ENCODE measurements at places on chromosomes 4 and X.
A peak's percentile ranks its signal among the peaks of the same experiment; 100 is the strongest.

- no peak for DNase-seq
These were observed 15.8 kb downstream of the TRPC5 start for GRCh38 chrX:112066813-112067212.

DNA sequence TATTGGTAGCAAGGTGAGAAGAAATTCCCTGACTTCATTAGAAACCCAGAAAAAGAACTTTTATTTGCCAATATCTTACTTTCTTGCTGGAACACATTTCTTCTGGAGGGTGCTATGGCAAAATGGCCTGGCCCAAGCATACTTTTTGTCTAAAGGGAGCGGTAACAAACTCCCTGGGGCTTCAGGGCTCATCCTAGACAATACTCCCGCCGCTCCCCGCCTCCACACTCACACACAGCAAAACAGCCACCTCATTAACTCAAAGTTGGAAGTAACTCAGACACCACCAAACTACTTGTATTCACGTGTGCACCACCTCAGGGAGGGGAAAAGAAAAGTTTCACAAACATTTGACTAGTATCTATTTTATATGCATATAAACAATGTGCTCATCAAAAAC is 75.7 kb downstream of the IGSF1 start:
- no peak for DNase-seq

DNA sequence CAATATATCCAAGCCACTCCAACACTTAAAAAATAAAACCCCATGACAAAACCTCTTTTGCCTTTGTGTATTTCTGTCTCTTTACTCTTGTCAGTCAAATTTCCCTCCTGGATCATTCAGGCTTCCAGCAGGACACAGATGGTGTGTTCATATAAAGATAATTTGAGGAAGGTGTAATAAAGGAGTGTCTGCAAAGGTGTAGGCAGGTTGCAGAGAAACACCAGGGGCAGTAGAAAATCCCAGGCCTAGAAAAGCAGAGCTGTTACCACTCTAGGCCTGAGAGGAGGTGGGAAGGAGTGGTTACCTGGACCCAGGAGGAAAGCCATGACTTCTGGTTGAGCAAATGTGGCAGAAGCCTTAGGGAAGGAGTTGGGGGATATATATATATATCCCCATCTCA is 28.8 kb downstream of the CHRNA9 start:
- no peak for DNase-seq

DNA sequence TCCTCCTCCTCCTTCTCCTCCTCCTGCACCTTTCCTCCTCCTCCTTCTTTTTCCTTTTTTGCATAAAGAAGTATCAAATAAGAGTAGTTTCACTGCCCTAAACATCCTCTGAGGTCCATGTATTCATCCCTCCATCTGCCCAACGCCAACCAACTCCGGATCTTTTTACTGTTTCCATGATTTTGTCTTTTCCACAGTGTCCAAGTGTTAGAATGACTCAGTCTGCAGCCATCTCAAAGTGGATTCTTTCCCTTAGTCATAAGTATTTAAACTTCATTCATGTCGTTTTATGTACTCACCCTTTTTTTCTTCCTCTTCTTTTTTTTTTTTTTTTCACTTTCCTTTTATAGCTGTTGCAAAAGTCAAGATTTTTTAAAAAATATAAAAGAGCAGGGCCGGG is 12.9 kb downstream of the CSF2RA start:
- DNase-seq = no peak

GRCh38 chr4:121885115-121885514 is 14.8 kb upstream of the BBS7 start:
- no peak for DNase-seq

DNA sequence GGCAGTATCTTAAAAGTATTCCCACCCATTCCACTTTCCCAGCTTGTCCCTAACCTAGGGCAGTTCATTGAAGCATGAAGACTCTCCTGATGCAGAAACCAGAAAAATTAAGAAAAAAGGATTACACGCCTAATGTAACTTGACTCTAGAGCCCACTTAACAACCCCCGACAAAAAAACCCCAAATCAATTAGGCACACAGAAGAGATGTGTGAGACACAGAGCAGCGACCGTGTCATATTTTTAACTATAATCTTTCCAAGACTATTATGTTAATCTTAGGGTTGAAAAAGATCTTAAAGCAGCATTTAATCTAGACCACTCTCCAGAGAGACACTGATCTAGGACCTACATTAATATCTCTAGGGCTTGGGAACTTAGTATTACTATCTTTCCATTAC is 1.3 kb downstream of the YTHDC1 start:
- no peak for DNase-seq

DNA sequence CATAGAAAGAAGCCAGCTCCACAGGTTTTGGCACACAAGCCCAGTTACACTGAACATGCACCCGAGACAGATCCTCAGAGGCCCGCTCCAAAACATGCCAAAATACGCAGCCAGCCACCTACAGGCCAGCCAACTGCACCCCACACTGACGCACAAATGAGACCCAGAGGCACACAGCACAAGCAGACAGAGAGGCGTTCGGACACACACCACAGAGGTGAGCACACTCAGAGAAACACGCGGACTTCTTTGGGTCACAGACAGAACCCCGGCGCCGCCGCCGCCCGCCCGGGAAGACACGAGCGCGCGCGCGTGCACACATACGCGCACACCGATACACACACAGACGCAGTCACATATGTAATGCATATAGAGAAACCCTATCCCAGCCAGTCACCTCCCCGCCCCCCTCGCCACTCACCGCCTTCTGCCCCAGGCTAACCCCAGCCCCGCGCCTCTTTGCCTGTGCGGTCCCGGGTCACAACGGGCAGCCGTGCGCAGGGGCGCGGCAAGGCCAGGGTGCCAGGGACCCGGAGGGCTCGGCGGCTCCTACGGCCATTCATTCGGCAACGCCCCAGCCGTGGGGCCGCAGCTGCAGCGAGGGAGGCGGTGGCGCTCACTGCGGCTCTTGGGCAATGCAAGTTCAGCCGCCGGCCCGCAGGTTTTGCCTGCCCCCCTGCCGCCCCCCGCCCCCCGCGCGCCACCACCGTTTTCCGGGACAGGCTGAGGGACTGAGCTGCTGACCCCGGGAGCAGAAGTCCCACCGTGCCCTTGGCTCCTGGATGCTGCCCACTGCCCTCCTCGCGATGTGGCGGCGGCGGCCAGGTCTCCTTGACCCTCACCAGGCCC is 553 bp downstream of the SEPTIN6 start:
- DNase-seq = no peak

GRCh38 chr4:73729534-73730165 is 10.7 kb upstream of the CXCL8 start:
- peak; percentile 61 for DNase-seq

- DNase-seq = no peak
These were observed 14.0 kb upstream of the ADAD1 start for GRCh38 chr4:122364700-122365404.

- no peak for DNase-seq
These were observed 9.0 kb upstream of the IGFBP7 start for GRCh38 chr4:57119054-57119651.

DNA sequence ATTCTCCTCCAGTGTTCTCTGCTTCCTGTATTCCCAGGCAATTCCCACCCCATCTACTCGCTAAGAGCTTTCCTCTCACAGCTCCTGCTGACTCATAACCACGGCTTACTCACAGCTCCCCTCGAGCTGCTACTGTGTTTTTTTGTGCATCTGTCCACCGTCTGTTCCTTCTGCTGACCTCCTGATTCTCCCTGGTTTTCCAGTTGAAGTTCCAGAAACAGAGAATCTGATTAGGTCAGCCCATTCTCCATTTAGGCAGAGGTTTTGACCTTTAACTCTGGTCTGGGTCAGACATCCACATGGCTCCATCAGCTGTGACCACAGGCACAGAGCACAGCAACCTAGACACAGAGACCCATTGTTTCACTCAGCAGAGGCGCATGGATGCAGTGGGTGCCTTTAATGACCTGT is 5.5 kb upstream of the SMIM20 start:
- DNase-seq = no peak

- DNase-seq = no peak
These were observed 37.4 kb downstream of the FAM241A start for GRCh38 chr4:112182604-112183003.

DNA sequence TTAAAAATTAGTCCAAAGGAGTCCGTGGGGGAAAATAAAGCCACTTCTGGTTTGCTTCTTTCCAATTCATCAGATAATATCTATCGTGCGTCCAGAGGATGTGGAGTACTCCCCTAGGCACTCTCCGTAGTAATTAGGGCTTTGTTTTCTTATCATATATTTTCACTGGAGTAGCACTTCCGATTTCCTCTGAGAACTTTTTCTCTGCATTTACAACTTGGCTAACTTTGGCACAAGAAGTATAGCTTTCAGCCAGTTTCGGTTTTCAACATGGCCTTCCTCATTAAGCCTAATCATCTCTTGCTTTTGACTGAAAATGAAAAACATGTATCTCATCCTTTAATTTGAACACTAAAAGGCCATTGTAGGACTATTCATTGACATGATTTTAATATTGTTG is 80.5 kb downstream of the CASP3 start:
- DNase-seq = no peak

Measured in retinal pigment epithelial cell (primary cell).